ENCODE measurements at places on chromosomes 13 and 19.

DNA sequence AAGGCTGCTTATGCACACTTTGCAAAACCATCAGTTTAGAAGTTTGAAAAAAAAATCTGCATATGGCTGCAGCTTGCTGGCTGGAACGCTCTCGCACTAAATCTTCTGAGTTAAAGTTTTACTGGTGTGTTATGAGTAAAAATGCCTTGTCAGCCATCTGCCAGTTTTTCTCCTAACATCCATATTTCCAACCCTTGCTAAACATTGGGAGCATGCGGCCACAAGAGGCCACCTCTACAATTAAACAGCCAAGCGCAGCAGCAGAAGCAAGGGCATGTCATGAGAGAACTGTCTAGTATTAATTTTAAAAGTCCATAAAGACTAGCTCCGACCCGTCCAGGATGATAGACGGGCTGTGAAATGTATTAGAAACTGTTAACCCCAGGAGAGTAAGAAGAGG is 248.3 kb downstream of the TSHZ3 start:
- no peak for DNase-seq

DNA sequence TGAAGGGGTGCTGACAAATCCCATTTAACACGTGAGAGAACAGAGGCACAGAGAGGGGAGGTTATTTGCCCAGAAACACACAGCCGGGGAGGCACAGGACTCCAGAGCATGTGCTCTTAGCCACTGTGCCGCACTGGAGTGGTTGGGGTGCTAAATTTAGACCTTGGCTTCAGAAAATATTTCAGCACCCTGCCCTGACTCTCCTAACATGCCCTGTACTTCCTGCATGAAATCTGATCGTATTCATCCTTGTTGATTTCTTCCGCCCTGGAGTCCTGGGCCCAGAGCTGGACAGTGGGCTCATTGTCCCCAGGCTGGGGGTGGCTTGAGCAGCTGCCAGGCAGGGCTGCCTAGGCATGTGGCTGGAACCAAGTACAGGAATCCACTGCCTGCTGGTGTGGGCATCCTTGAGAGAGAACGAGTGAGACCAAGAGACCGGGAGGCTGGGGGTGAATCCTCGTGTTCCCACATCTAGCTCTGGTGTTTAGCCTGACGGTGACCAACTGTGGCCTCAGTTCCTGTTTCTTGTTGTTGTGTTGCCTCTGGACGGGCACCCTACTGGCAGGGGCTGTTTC is 5.3 kb downstream of the SLC27A1 start:
- DNase-seq, result no peak

DNA sequence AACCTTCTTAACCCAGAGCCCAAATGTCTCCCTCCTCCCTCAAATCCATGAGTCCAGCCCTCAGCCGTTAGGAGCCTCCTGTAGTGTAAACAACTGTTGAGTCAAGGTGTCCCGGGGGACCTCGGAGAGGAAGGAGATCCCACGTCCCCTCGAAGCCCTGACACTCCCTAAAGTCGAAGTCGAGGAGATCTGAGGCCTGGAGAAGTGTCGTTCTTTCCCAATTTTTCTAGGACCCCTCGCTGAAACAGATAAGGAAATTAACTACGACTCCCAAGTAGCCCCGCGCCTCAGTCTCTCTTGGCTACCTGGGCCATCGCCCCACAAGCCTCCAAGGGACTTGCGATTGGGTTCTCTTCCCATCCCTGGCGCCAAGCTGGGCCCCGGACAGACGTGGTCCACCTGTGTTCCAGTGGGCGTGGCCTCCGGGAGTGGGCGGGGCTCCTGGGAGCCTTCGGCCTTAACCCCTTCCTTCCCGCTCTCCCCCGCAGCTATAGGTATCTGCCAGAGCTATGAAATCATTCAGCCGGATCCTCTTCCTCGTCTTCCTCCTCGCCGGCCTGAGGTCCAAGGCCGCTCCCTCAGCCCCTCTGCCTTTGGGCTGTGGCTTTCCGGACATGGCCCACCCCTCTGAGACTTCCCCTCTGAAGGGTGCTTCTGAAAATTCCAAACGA is 869 bp downstream of the GFY start:
- DNase-seq, result no peak

DNA sequence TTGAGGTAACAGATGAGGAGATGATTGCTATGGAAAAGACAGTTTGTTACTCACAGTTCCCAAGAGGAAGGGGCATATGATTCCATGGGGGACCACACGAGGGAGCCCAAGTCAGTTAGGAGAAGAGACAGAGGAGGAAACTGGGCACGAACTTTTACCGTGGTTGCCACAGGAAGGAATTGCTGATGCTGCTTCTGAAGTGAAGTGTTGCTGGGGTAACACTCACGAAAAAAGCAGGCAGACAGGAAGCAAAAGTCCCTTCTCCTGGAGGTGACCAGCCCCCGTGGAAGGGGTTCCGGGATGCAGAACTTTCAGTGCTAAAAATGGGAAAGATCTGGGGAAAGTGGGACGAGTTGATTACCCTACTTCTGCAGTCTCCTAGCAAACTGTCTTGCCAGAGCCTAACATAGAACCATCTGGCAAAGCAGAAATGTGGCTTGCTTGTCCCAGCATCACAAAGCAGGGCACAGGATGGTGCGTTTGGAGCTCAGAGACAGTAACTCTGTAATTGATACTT is 35.4 kb upstream of the MAP3K10 start:
- DNase-seq, result no peak

GRCh38 chr13:41458761-41459431 is 1.5 kb downstream of the RGCC start:
- DNase-seq, result no peak

DNA sequence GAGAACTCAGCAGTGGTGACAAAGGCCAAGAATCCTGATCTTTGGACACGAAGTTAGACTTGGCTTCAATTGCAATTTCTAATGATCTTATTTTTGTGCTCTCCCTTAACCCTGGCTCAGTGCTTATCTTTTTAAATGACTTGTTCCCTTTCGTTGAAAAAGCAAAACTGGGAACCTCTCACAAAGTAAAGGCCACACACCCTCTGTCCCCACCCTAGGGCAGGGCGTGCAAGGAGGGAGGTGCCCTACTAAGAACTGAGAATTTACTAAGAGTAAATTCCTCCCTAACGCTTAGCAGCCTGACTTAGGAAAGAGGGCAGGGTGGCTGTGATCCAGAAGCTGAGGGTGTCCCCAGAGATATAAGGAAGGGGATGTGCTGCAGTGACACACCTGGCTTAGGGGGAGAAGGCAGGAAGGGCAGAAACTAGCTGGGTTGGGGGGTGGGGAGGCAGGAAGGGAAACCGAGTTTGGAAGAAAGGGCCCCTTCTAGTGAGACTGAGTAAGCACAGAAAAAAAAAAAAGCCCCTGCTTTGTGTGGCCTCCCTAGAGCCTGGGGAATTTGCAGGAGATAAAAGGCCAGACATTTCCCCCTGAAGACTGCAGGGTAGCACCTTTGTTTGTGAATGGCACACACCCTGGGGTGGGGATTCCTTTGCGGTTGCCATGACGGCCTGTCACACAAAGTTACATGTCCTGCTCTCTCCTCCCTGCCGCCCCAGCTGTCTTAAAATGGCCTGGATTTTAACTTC is 435.1 kb downstream of the EFNB2 start:
- no peak for DNase-seq

- no peak for DNase-seq
Measured at GRCh38 chr19:9296336-9296735, 13.3 kb downstream of the ZNF699 start.

GRCh38 chr13:73922493-73923393 is 211.5 kb downstream of the KLF12 start:
- no peak for DNase-seq

- no peak for DNase-seq
Measured at GRCh38 chr13:22468824-22469223, 712.0 kb upstream of the SGCG start.

DNA sequence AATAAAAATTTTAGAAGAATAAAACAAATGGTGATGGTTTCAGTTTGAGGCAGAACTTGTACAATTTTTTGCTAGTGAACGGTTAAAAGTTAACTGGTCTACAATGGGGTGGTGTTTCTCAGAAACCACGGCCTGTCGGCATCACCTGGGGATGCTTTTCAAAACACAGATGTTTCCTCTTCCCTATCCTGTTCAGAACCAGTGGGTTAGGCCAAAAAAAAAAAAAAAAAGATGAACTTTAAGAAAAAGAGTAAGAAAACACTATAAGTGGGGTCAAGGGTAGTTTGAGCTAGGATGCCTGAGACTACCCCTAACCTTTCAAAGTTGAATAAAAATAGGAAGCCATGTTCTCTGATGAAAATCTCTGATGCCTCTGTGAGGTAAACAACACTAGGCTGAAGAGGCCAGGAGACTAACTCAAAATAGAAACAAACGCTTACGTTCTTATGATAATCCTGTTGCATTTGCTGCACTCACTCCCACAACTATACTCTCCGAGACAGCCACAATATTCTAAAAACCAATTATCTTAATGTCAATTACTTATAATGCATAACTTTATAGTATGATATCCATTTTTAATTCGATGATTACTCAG is 3.3 kb downstream of the MTIF3 start:
- no peak for DNase-seq

- DNase-seq, result no peak
Measured at GRCh38 chr13:23620211-23620610, 50.0 kb downstream of the TNFRSF19 start.

GRCh38 chr13:43232144-43232872 is 208.9 kb downstream of the DNAJC15 start:
- DNase-seq, result no peak

- DNase-seq, result no peak
Measured at GRCh38 chr19:412356-413355, 3.7 kb upstream of the C2CD4C start.

DNA sequence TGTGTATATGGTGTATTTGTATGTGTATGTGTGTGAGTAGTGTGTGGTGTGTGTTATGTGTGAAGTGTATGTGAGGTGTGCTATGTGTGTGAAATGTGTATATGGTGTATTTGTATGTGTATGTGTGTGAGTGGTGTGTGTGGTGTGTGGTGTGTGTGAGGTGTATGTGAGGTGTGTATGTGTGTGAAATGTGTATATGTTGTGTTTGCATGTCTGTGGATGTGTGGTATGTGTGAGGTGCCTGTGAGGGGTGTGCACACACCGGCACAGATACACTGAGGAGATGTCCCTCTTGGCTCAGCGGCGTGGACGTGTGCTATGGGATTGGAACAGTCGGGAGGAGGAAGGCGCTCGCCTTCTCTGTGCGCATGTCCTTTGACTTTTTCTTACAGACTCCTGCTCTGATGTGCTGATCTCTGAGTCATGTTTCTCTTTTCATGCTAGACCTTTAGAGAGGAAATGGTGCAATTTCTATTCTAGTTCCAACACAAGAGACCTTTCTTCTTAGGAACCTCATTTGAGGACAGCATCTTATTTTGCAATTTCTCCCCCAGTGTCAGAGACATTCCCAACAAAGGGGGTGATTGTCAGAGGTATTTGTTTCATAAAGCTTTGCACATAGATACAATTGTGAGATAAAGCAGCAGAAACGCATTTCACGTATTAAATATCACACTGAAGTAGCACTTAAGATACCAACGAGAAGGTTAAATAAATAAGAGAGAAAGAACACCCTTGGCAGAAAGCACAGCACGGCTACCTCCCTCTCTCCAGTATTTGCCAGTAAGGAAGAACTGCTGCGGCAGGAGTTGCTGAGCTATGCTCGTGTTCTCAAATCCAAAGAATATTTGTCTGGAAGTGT is 11.3 kb upstream of the TNFRSF19 start:
- no peak for DNase-seq

GRCh38 chr13:48258002-48258401 is 25.0 kb downstream of the ITM2B start:
- no peak for DNase-seq

GRCh38 chr19:39402346-39403300 is 4.0 kb upstream of the ZFP36 start:
- peak; percentile 67 for DNase-seq

DNA sequence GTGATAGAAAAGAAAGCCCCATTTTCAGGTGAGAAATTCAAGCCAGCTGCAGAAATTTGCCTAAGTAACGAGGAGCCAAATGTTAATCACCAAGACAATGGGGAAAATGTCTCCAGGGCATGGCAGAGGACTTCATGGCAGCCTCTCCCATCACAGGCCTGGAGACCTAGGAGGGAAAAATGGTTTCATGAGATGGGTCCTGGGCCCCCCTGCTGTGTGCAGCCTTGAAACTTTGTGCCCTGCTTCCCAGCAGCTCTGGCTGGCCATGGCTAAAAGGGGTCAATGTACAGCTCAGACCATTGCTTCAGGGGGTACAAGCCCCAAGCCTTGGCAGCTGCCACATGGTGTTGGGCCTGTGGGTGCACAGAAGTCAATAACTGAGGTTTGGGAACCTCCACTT is 9.9 kb downstream of the N4BP2L1 start:
- no peak for DNase-seq

- no peak for DNase-seq
Measured at GRCh38 chr13:45863709-45864590, 12.4 kb upstream of the SIAH3 start.

- DNase-seq, result no peak
Measured at GRCh38 chr13:102117175-102117831, 284.5 kb downstream of the FGF14 start.

DNA sequence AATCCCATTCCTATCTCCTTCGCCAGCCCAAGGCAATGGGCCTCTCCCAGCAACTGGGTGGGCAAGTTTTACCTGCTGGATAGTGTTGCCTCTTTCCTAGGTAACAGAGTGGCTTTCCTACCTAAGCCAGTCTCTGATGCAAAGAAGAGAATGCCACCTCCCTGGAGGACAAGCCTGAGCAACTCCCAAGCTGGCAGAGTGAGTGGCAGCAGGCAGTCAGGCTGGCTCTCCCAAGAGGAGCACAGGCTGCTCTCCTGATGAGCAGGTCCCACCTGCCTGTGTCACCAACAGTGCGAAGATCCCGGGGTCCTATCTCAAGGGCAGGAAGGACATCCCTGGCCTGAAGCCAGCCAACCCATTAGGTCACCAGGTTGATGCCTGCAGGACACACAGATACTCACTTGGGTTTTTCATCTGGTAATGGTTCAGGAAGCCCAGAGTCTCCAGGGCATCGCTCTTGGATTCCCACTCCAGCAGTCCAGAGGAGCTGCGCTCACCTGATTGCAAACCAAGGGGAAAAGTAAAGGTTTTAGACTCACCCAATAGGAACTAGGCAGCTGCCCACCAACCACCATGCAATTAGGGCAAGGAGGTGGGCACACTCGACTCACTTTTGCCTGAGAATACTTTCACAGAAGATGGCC is 5.5 kb upstream of the ECH1 start:
- DNase-seq, result no peak

GRCh38 chr13:42355092-42355485 is 83.1 kb downstream of the AKAP11 start:
- no peak for DNase-seq

DNA sequence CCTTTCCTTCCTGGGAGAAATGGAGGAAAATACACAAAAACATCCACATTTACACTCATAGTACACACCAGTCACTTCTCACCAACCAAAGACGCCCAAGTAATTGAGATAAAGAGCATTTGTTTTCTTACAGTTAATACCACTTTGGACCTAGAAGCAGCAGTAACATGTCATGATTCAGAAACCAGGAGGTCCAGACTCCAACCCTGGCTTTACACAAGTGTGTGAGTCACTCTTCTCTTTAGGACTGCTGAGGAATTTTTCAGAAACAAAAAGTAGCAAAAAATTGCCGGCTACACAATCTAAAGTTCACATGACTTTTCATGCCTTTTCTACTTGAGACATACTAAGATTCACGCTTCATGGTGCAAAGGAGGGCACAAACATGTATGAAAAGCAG is 42.1 kb downstream of the TUBGCP3 start:
- no peak for DNase-seq

GRCh38 chr13:106376401-106377112 is 158.9 kb downstream of the EFNB2 start:
- no peak for DNase-seq

All from stimulated activated CD8-positive, alpha-beta memory T cell treated with anti-CD3 and anti-CD28 coated beads, Interleukin-7, amount 100 ng/mL, for 24 hours (primary cell).